ENCODE measurements at places on chromosomes 5 and 9.

- DNase-seq, result no peak
These were observed 38.4 kb downstream of the RCL1 start for GRCh38 chr9:4831119-4831518.

DNA sequence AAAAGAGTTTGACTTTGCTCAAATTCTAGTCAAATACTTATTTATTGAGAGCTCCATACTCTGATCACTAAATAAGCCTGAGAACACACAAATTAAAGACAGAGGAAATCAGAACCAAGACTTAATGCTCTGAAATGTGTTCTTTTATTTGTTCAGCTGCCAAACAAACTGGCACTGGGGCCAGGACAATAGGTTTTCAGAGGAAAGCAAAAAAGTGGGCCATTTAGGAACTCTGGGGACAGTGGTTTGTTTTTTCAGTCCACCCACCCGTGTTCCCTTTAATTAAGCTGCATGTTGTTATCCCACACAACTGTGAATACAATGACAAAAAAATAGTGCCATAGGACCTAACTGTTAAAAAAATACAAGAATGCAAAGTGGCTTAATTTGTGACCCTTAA, 95.4 kb upstream of the RETREG1 start:
- no peak for DNase-seq

DNA sequence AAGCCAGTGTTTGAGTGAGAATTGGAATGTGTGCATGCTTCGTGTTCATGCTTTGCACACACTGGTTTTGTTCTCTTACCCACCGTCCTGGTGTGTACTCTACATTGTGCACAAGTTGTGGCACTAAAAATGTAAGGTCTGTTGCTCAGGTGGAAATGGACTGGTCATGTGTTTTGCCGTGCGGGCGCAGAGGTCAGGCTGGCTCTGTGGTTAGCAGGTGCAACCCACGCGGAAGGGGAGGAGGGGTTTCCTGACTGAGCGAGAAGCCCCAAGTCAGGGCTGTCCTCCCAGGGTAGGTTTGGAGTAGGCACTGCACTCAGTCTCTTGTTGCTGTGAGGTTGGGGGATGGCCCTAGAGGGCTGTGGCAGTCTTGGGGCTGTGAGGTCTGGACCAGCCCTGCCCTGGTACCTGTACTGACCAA, 86.6 kb downstream of the EHMT1 start:
- no peak for DNase-seq

- no peak for DNase-seq
These were observed 6.2 kb downstream of the PDLIM4 start for GRCh38 chr5:132263548-132264261.

DNA sequence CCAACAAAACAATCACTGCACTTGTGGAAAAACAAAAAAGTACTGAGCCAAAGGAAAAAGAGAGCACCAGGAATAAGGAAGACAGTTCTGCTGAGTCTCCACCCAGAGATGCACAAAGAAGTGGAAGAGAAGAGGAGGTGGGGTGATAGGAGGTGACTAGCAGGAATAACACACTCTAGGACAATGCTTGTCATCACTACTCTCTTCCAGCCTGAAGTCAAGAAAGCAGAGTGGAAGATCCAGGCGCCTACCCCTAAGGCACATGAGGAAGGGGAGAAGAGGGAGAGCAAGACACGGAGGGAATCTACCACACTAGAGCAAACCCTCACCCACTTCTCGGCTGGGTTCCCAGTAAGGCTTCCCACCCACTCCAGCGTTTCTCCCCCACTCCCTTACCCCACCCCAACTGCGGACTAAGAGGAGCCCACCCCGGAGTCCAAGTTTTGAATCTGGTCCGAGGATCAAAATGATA, 1.7 kb downstream of the SLIT3 start:
- DNase-seq, result no peak

GRCh38 chr5:79488775-79489174, 25.2 kb downstream of the HOMER1 start:
- no peak for DNase-seq

- no peak for DNase-seq
These were observed 87.3 kb upstream of the GRAMD2B start for GRCh38 chr5:126335886-126336285.

DNA sequence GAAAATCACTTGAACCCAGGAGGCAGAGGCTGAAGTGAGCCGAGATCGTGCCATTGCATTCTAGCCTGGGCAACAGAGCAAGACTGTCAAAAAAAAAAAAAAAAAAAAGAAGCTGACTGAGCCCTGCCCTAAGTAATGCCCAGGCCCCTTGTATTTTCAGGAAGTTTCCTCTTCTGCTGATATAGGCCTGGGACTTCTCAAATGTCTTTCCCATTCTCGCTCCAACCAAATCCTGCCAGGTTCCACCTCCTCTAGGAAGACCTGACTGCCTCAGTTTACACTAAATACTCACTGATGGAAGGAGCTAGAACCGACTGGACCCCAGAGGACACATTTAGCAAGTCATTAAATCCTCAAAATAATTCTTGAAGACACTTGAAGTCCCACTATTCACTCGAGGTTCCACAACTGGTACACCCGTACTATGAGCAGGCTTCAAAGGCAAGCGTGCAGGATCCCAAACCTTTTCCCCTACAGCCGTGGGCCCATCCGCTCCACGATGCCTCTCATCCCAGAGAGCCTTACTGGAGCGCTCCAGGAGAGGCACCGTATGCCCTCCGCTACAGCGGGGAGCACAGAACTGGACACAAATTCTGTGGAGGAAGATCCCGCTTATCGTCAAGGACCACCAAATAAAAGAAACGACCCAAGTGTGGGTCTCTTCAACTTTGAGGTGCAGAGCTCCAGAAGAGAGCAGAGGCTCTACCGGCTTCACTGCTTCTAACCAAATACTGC, 676 bp downstream of the NOL6 start:
- DNase-seq, result peak; percentile 10

- DNase-seq, result no peak
These were observed 7.4 kb downstream of the IRX4 start for GRCh38 chr5:1875281-1875842.

- DNase-seq, result no peak
These were observed 27.9 kb downstream of the LYRM7 start for GRCh38 chr5:131198625-131199024.

- no peak for DNase-seq
These were observed 559.4 kb downstream of the DNAH5 start for GRCh38 chr5:13385066-13385465.

- DNase-seq, result no peak
These were observed 2.1 kb upstream of the OGN start for GRCh38 chr9:92406477-92406876.
